ENCODE measurements at places on chromosomes 2 and 18.
A peak's percentile ranks its signal among the peaks of the same experiment; 100 is the strongest.

DNA sequence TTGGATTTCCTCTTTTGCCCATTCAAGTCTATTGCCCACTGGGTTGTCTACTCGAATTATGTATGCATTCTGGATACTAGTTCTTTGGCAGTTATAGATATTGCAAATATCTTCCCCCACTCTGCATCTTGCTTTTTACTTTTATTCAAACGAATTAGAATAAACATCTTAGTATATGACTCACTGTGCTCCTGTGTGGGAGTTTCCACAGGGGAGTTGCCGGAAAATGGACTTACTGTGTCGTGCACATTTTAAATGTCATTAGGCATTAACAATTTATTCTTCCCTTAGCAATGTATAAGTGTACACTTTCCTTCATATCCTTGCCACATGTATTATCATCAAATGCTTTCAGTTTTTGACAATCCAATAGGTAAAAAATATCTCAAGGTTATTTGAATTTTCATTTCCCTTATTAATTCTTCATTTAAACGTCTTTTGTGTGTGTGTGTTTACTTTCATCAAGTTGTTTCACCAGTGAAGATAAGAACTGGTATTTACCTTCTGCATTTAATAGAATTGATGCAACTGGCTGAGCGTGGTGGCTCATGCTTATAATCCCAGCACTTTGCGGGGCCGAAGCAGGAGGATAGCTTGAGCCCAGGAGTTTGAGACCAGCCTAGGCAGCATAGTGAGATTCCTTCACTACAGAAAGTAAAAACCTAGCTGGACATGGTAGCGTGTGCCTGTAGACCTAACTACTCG, 4.6 kb upstream of the UGT1A5 start:
- no peak for DNase-seq

- no peak for DNase-seq
Observed at GRCh38 chr2:38076152-38076709, 280 bp upstream of the CYP1B1 start.

DNA sequence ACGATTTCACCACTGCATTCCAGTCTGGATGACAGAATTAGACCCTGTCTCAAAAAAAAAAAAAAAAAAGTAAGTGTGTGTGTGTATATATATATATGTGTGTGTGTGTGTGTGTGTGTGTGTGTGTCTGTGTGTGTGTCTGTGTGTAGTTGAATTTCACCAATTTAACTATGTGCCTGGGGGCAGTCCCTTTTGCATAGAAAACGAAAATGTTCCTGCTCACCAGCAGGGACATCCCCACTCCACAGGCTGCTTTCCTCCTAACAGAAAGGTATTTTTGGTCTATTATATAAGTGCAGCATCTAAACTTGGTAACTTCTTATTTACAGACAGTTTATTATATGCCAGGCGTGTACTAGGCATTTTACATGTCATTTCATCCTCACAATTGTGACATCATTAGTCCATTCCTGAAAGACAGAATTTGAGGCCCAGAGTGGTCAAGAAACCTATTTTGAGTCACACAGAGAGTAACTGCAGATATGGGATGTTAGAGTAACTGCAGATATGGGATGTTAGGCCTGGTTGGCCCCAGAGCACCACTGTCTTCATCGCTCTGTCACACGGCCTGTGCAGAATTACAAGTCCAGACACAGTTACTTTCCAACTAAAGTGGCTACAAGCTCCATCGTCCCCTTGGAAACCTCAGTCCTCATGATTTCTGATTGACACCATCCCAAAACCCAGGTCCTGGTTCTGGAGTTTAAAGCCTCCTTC, 9.3 kb upstream of the TTL start:
- no peak for DNase-seq

- DNase-seq = no peak
Observed at GRCh38 chr2:238113611-238114010, 13.5 kb downstream of the ESPNL start.

GRCh38 chr2:108925735-108926134, 63.3 kb downstream of the EDAR start:
- no peak for DNase-seq

- no peak for DNase-seq
Observed at GRCh38 chr2:219631406-219631891, 4.0 kb downstream of the SLC4A3 start.

GRCh38 chr18:59697236-59697932, at the start of gene CCBE1:
CCBE1 (minus strand) TSS chr18:59697423.
- peak; percentile 46 for DNase-seq

- peak; percentile 6 for DNase-seq
Observed at GRCh38 chr2:75587954-75588587, 27.3 kb upstream of the EVA1A start.

- DNase-seq = no peak
Observed at GRCh38 chr2:190431907-190432306, 23.8 kb downstream of the MFSD6 start.

- no peak for DNase-seq
Observed at GRCh38 chr2:219287580-219288265, 8.6 kb downstream of the DNAJB2 start.

- no peak for DNase-seq
Observed at GRCh38 chr2:142862847-142863246, 14.6 kb upstream of the KYNU start.

DNA sequence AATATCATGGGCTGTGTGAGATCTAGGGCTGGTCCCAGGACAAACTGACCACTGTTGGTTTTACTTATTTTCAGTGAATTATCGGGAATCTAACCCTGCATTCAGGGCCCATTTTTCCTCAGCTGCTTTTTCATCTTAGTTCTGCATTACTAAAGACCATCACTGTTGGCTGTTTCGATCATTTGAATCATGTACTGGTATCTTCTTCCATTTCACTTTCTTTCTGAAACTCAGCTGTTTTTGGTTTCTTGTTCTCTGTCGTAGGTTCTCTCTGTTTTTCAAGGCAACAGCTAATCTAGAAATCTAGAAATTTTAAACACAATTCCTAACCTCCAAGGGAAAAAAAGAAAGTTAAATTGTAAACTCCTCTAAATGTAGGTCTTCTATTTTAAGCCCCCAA, 159.9 kb upstream of the SESTD1 start:
- no peak for DNase-seq

GRCh38 chr18:49944663-49945062, 131.3 kb upstream of the ACAA2 start:
- peak; percentile 7 for DNase-seq

DNA sequence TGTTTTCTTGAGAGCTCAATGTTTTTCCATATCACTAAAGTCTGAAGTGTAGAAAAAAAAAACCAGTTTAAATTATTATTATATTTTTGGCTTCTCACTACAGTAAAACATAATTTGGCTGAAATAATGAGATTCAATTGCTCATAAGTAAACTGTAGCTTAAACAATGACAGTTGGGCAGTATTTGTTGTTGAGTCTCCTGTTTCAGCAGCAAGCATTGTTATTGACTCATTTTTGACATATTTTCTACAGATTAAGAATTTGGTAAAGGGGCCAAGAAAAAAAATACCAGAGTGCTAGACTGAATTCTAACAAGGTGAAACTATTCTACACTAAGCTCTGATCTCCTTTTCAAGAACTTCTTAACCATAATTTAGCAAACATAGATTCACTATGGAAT, 2070.4 kb upstream of the CELF4 start:
- no peak for DNase-seq

- no peak for DNase-seq
Observed at GRCh38 chr2:227822416-227823003, 8.9 kb downstream of the CCL20 start.

GRCh38 chr2:15795426-15795825, 144.9 kb upstream of the MYCN start:
- DNase-seq = no peak

DNA sequence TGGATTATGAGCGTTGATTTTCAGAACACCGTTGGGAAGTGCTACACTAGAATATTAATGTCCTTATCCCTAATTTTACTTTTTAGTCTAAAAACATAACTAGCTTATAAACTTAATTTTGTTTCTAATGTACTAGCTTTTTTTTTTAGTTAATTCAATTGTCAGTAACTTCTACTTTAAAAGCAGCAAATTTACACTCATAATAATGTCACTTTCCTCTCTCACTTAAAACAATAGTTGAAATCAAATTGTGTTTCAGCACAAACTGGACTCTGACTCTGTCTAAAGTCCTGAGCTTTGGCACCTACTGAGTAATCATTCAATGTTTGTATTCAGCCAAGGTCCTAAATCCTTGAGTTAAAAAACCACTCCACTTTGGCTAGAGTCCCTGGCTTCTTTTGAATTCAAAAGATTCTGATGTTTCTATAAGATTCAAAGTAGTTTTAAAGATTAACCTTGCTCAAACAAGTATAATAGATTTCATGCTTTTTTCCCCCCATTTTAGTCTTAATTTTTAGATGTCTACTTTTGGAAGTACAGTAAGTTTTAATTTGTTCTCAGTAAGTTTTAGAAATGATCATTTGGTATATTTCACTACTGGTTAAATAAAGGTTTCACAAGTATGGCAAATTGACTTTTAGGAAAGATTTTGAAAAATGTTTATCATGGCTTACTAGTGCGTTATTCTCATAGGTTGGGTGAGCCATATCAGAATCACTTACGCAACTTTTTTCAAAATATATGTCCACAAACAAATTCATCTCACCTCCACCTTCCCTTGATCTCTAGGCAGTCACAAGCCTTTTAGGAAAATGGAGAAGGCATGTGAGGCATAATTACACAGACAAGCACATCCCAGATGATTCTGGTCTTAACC, 23.4 kb downstream of the CCNYL1 start:
- no peak for DNase-seq

- no peak for DNase-seq
Observed at GRCh38 chr2:122864728-122865127, 1109.3 kb downstream of the TSN start.

- no peak for DNase-seq
Observed at GRCh38 chr2:8258406-8258805, 423.4 kb upstream of the ID2 start.

- DNase-seq = no peak
Observed at GRCh38 chr2:238945433-238946150, 97.7 kb downstream of the TWIST2 start.

GRCh38 chr2:72004201-72004915, 143.3 kb downstream of the CYP26B1 start:
- DNase-seq = no peak

- DNase-seq = peak; percentile 45
Observed at GRCh38 chr18:5284808-5285207, 10.7 kb downstream of the ZBTB14 start.

GRCh38 chr18:79441420-79441819, 45.7 kb downstream of the NFATC1 start:
- DNase-seq = no peak

GRCh38 chr18:1075876-1076275, 171.2 kb downstream of the ADCYAP1 start:
- DNase-seq = no peak

DNA sequence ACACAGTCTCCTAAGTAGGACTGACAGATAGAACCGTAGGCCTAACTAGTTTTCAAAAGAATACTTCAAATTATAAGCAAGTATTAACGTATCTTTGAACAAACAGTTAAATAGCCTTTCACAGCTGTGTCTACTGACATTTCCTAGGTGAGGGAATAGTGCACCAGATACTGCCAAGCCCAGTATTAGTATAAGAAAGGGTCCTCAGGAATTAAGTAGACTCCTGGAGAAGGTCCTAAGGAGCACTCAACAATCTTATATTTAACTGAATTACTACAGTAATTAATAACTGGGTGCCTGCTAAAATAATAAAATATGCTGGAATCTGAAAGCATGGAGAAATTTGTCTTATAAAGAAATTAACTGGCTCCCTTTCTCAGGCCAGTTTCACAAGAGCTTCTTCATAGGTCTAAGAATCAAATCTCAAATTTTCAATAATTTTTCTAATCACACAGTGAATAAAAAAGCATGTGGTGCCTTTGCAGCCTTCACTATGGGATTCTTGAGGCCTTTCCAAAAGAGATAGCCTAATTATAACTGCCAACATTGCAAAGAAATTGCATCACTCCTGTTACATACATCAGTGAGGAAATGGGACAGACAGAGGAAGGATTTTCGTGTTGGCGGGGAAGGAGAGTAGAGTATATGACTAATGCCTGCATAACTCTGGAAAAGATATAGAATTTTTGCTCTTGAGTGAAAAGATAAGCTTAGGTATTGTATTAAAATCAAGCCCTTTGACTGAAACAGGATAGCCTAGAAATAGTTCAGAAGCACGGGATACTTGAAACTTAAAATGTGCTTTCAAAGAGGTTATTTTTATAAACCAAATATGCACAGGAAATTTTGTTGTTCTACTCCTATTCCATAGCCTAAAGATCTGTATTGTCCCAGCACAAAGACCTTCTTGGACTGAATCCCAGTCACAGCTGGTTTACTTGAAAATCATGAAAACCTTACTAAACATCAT, 228.6 kb upstream of the STK17B start:
- DNase-seq = no peak

GRCh38 chr18:64851726-64852125, 702.8 kb upstream of the LINC00305 start:
- no peak for DNase-seq

DNA sequence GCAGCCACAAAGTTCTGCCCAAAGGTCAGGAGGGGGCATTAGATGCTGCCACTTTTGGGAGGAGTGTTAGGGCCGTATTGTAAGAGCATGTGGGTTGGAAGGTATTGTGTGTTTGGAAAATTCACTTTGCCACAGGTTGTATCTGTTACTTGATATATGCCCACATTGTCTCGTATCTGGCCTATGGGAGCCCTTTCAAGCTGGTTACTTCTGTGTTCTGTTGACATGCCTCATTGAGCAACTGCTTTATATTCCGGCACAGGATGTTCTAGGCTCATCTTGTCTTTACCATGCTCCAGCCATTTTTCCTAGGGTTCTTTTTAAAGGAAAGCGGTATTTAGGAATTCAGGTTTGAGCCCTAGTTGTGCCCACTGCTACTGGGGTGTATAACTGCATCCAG, 6.0 kb downstream of the ADNP2 start:
- DNase-seq = no peak

GRCh38 chr18:59628995-59629394, 68.2 kb downstream of the CCBE1 start:
- DNase-seq = no peak

DNA sequence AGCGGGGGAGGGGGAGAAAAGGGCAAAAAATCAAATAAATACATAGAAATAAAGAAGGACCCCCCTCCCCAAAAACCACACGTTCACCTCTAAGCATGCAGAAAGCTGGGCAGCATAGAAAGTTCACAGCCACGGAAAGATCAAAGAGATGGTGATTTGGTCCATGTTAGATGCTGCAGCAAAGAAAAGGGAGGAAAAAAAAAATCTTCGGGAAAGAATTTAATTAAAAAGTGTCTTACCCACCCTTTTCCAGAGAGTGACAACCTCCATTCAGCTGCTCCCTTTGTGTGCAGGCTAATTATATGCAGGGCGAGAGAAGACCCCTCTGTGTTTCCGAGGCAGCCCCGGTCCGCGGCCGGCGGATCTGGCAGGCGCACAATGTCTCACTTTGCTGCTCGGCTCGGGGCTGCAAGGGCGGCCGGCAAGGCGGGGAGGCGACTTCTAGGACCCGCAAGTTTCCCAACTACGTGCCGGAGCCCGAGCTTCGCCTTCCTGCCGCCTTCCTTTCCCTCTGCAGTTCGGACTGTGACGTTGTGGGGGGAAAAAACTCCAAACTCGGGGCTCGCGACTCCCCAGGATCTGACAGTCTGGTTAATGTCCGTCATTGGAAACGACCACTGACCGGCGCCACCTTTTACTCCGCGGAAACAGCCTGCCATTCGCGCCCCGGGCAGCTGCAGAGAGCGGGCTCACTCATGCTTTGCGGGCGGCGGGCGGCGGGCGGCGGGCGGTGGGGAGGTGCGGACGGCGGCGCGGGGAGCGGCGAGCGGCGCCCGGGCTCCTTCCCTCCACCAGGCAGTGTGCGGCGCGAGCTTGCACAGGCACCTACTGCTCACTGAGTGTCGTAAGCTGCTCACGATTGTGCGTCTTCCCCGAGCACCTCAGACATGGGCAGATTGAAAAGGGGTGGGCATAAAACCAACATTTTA, at the start of gene LRRTM1:
TSS of gene LRRTM1 (minus strand) at position 844 of the 929 bp plus-strand sequence. CDS start 933 bp downstream, outside the sequence.
- DNase-seq = peak; percentile 7

- no peak for DNase-seq
Observed at GRCh38 chr2:174108579-174108978, 139.8 kb downstream of the OLA1 start.
